Activated gamma-delta T cell treated with Interleukin-2 at 50 U/mL for 16 hours (primary cell): ENCODE measurements at places on chromosomes 2 and 18.

- DNase-seq: no peak
These were observed 498.2 kb upstream of the TCF4 start for GRCh38 chr18:56086176-56086575.

- no peak for DNase-seq
These were observed 66.6 kb downstream of the MYOM1 start for GRCh38 chr18:3153107-3153704.

- no peak for DNase-seq
These were observed 38.5 kb downstream of the CDCA7 start for GRCh38 chr2:173393186-173393585.

DNA sequence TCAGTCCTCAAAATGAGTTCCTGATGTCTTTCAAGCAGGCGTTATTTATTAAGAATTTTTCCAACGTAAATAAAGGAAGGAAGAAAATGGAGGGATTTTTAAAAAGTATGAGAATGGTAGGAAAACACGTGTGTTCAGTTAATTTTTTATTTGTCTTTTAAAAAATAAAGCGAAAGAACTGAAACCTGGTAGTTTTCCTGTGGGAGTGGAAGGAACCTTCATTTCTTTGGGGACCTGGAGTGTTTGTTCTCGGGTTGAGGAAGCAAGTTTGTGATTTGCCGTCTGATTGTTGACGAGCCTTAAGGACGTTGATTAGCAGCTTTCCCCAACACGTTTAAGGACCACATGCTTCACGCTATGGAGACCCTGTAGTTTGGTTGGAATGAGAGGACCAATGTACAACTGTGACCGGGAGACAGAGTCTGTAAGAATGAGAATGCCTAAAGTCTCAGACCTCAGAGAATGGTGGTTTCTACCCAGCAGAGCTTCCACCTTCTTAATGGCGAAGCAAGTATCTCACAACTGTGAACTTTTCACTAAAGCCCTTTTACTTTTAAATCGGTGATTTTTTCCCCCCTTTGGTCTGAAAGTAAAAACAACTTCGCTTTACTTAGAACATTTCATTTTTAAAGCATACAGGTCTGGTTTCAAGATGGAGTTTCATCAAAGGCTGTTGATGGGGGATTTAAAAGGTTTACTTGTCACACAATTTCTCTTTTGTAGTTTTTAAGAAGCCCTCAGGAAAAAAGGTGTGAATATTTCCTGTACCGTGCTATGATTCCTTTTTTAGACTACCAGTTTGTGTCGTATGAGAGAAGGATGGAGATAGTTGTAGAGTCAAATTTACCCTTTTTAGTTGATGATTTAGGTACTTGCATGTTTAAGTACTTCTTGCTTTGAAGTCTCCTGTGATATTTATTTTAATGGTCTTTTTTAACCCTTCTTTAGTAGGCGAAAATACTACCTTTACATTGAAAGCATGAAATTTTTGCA, 1.4 kb downstream of the TTC39C start:
- no peak for DNase-seq

- DNase-seq: no peak
These were observed 93.3 kb downstream of the CDH20 start for GRCh38 chr18:61426492-61427053.

DNA sequence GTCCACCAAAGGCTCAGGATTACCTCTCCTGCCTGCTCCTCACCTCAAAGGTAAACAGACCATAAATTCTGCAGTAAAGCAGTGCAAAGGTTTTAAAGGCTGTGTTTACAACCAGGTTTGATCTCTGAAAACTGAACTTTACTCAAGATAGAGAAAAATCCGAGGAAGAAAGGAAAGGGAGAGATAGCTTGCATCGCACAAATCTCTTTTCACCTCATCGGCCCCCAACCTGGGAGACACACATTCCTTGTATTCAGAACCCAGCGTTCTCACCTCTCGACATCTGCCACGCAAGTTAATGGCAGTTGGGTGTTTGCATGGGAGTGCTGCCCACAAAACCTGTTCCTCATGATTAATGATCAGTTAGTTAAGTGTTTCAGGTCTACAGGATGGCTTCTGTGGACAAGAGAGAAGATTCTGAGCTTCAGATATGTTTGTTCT, 72.6 kb downstream of the GATA6 start:
- no peak for DNase-seq

- DNase-seq: no peak
These were observed 68.3 kb upstream of the IL1R1 start for GRCh38 chr2:102074152-102074783.

GRCh38 chr2:37682473-37682872, 11.0 kb upstream of the CDC42EP3 start:
- no peak for DNase-seq

GRCh38 chr18:8610459-8610851, 1.2 kb downstream of the RAB12 start:
- no peak for DNase-seq

- no peak for DNase-seq
These were observed 25.8 kb upstream of the CYTIP start for GRCh38 chr2:157469726-157470125.

DNA sequence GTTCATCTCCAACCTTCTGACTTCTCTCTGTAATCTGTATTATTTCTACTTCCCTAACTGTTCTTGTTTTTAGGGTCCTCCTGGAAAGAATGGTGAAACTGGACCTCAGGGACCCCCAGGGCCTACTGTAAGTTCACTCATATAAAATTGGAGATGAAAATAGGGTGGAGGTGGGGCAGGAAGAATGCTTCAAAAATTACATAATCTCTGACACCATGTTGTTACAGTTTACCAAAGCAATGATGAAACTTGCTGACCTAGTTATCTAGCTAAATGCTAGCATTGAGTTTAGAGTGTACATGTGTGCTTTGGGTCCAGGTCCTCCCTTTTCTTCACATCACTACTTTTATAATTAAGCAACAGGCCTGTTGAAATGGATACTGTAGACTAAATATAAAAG, 23.1 kb downstream of the COL3A1 start:
- no peak for DNase-seq

DNA sequence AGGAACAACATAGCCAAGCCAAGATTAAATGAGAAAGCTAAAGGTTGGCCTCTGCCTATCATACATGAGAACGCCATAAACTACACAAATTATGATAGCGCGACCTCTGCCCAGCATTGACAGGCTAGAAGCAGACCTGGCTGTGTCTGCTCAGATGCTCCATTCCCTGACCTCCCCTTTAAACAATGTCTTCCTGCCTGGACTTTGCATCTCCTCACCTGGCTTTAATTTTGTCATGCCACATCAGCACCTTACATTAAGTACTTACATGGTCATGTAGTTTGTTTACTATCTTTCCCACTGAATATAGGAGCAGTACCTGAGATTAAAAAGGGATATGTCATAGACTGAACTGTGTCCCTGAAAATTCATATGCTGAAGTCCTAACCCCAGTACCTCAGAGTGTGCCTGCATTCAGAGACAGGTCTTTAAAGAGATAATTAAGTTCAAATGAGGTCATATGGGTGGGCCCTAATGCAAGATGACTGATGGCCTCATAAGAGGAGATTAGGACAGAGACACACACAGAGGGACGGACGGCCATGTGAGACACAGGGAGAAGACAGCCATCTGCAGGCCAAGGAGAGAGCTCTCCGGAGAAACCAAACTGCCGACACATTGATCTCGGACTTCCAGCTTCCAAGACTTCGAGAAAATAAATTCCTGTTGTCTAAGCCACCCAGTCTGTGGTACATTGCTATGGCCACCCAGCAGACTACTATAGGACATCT, 103.7 kb downstream of the BIN1 start:
- no peak for DNase-seq

GRCh38 chr2:55269645-55269990, 587 bp upstream of the MTIF2 start:
- DNase-seq: no peak

- DNase-seq: no peak
These were observed 15.8 kb downstream of the CWC22 start for GRCh38 chr2:179991344-179991743.

GRCh38 chr2:232458661-232459418, 2.9 kb downstream of the ALPI start:
- no peak for DNase-seq

DNA sequence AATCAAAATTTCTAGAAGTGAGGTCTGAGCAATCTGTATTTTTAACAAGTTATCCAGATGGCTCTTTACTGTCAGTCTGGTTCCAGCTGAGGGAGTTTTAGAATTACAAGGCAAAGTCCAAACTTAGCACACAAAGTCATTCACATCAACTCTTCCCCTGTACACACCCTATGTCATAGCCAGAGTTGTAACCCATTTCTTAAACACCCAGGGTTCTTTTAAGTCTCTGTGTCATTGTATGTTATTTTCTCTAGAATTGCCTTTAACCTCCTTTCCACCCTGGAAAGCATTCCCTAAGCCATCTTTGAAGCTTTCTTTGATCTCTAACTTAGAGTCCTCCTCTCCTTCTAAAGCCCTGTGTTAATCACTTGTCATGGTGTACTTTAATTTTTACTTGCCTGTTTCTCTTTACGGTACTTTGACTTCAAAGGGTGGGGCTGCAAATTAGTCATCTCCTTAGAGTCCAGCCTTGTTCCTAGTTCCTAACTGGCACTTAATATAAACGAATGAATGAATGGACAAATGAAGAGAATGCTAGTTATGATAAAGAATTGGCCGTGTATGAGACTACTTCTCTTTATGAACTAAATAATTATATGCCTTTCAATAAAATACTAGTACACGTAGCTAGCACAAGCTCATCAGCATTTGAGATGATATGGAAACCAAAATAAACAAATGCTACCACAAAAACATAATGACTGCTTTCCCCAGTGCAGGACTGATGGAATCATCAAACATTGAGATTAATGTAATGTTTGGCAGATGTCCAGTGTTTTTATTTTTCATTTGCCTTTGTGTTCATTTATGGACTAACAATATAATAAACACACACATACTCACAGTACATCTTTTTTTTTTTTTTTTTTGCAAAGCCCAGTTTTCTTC, 11.9 kb upstream of the ACTR3 start:
- DNase-seq: no peak

- no peak for DNase-seq
These were observed 188.3 kb upstream of the STON1 start for GRCh38 chr2:48341551-48342133.

DNA sequence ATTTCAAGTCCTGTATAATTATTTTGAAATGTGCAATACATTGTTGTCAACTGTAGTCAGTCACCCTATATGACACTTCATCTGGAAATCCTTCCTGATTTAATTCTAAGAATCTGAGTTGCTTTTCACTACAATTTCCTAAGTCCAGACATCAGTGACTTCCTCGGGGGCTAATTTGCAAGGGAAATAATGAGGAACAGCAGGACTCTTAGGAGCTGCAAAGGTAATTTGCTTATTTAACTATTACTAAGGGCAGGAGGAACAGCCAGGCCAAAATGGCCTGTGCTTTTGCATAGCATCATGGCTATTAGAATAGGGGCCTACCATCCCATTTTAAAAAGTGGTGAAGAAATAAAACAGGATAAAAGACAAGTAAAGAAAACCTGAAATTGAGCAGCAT, 178.8 kb downstream of the MC4R start:
- DNase-seq: no peak

DNA sequence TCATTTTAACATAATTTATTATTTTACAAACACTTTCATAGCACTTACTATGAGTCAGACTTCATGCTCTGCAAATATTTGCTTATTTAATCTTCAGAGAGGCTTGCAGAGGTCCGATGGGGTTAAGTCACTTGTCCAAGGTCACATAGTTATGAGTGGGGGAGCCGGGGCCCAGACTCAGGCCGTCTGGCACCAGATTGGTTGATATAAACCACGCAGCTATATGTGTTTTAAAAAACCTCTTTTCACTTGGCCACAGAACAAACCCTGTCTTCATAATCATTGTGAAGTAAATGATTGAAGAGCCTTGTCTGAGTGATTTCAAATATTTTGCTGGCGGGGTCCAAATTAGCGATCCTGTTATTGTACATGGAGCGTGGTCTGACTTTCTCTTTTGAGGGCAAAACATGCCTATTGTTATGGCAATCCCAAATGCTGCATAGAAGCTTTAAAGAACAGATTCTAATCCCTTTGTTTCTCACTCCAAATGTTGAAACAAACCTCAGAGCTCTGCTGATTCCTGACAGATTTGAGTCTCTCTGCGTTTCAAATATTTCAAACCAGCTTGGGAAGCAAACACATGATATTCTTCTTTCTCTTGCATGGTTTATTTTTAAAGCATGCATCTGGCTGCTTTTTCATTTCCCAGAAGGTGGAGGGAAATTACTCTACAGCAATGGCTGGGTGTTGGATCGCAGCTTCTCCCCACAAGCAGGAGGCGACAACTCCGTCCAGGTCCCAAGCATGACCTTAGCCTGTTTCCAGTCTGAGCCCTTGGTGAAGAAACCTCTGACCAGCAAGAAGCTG, 142.4 kb downstream of the DDX1 start:
- no peak for DNase-seq

GRCh38 chr2:43080571-43081021, 145.8 kb downstream of the ZFP36L2 start:
- DNase-seq: no peak

GRCh38 chr18:961644-962355, 57.1 kb downstream of the ADCYAP1 start:
- DNase-seq: peak; percentile 31

- no peak for DNase-seq
These were observed 1.6 kb downstream of the MFSD2B start for GRCh38 chr2:24011250-24012104.

GRCh38 chr2:71898851-71899681, 248.6 kb downstream of the CYP26B1 start:
- DNase-seq: no peak

- no peak for DNase-seq
These were observed 29.4 kb downstream of the ASAP2 start for GRCh38 chr2:9236045-9236344.

DNA sequence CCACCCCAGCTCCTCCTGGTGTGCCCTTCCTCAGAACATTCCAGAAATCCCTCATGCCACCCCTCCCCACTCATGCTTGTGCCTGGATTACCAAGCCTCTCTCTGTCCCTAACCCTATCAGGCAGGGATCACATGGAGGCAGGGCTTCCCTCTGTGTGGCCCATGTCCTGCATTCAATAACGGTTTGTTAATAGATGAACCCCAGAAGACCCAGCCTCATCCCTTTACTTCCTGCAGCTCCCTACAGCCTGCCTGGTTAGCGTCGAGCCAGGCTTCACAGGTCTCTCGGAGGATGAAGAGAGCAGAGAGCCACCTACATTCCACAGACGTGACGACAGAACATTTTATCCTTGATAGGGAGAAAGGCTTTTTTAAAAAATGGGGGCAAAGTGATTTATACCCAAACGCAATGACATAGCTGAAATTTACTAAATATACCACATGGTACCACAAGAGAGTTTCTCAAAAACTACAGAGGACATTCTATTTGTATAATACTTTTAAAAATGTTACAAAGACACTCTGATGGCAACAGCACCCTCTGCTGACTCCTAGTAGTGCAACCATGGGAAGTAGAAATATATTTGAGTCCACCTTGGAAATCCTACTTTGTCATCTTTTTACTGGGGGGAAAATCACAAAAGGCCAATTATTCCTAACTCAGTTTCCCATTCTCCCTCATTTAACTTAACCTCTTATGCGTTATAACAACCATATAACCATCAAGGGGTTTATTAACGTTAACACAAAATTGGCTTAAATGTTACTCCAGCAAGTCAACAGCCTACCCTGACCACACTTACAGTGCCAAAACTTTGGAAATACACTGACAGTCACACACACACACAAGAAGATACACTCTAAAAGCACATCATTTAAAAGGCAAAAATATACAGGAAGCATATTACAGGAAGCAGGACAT, 30.7 kb downstream of the FBXO15 start:
- no peak for DNase-seq

- peak; percentile 43 for DNase-seq
These were observed 63.3 kb downstream of the RAB31 start for GRCh38 chr18:9771261-9771976.
